ENCODE measurements at places on chromosomes 7 and 10. TPM values are rescaled to one million over a fixed set of nuclear protein-coding genes. Genes with fewer than 3 reads are reported as not detected.

DNA sequence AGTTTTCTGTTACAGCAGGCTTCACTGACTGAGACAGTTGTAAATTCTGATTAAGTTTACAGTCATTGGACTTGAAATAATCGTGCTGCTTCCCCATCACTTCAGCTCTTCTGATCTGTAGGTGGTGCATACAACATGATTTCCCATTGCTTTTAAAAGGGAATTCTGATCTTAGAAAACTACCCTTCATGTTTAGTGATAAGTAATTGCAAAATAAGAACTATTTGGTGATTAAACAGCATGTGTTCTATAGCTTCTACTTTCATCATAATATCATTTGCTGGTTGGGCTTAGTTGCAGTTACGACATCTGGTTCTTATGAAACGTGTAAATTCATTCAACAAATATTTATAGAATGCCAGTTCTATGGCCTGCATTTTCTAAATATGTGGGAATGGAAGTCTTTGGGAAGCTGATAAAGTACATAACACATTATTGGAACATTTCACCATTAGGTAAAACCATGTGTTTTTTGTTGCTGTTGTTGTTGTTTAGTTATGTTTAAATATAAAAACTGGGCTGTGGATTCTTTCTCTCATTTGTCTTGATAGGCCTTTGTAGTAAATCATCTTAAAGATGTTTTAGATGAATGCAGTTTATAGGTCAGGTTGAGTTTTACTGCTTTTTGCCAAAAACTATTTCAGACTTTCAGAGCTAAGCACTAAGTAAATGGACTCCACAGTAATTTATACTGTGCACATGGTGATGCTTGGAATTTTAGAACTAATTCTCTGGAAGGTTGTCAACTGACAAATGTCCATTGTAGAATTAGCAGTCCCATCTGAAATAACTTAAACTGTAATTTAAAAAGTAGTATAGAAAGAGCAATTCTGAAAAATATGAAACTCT is 13.1 kb downstream of the GNAI1 start:
- DNase-seq: peak; percentile 54

DNA sequence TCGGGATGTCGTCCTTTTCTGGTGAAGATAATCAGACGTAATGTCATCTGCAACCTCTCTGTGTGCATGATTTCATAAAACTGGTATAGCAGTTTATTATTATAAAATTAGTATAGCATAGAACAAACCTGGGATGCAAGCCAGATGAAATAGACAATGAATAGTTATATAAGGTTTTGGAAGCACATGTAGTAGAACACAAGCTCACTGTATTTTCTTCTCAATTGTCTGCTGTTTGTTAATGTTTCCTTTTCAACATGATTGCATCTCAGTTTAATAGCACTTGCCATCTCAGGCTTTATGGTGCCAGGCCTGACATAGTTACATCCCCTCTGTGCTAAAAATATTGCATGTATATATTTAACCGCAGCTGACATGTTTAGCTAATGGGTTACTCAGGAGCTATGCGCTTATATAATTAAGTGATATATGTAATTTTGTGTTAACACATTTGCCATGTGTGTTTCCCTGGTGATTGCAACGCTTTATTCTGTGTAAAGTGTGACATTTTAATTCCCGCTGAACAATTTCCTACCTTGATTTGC is 132.7 kb downstream of the ARID5B start:
- DNase-seq: no peak

- DNase-seq: no peak
These were observed 1.8 kb upstream of the OPN4 start for GRCh38 chr10:86652361-86653202.

- DNase-seq: no peak
These were observed 47.8 kb upstream of the KCNMA1 start for GRCh38 chr10:77685432-77685831.

Gene HERC4
- 40.1 TPM for polyA plus RNA-seq

Gene CNNM1
- polyA plus RNA-seq: 0.14 TPM

Gene AKR1C4
- not detected for polyA plus RNA-seq

DNA sequence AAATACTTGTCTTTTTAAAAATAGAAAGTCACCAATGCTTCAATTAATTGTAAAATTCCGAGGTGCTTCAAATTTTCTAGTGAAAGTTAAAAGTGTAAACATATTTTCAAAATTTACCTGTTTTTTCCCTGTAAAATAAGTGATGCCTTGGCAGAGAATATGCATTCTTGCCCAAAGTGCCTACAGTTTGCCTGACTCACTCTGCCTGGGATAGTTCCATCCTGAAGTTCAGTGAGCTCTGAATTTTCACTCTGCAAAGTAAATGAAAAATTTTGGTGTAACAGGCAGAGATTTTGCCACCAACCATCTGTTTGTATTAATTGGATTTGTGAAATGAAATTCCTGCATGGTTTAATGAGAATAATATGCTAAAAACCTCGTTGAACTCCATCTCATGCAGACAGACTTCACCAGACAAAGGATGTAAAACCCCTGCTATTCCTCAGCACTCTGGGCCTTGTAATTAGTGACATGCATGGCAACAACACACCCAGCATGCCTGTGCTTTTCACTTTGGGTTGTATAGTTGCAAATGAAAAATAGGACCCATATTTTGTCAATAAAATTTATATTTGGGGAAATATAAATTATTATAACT is 117.4 kb upstream of the GNAI1 start:
- DNase-seq: no peak

GRCh38 chr7:47044625-47045024 is 537.3 kb downstream of the TNS3 start:
- no peak for DNase-seq

DNA sequence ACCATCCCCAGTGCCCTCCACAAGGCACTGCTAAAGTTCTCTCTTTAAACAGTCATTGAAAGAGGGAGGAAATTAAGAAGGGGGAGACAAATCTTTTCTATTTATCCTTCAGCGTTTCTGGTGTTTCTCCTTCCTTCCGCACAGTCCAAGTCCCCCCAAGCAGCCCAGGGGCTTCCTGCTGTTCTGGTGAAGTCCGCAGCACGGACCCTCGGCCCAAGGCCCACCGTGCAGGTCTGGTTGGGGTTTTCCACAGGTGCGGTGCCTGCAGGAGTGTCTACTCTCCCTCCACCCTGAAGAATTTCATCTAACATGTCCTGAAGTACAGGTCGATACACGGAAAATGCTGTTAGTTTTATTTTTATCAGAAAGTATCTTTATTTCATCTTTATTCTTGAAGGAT is 34.1 kb upstream of the KNDC1 start:
- no peak for DNase-seq

DNA sequence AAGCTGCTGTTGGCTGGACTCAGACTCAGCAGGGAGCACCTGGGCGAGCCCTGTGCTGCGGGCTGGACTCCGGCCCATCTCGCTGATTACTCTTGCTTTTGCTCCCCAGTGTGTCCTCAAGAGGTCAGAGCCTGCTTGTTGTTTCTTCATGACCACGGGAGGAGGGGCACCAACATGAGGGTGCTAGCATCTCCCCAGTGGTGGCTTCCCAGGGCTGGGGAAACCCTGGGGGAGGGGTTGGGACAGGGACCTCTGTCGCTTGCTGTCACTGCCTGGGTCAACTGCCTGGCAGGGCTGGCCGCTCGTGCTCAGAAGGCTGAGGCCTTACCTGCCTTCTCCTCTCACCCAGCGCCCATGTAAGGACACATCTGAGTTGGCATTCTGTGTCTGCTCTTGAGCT is 152.3 kb upstream of the SHH start:
- DNase-seq: no peak

GRCh38 chr7:21193895-21194294 is 234.0 kb upstream of the SP4 start:
- DNase-seq: no peak

- DNase-seq: no peak
These were observed 58.9 kb upstream of the LBX1 start for GRCh38 chr10:101287997-101288635.

Gene INSYN2A
- polyA plus RNA-seq: 0.35 TPM

GRCh38 chr10:451021-451471 is 238.4 kb downstream of the DIP2C start:
- no peak for DNase-seq

DNA sequence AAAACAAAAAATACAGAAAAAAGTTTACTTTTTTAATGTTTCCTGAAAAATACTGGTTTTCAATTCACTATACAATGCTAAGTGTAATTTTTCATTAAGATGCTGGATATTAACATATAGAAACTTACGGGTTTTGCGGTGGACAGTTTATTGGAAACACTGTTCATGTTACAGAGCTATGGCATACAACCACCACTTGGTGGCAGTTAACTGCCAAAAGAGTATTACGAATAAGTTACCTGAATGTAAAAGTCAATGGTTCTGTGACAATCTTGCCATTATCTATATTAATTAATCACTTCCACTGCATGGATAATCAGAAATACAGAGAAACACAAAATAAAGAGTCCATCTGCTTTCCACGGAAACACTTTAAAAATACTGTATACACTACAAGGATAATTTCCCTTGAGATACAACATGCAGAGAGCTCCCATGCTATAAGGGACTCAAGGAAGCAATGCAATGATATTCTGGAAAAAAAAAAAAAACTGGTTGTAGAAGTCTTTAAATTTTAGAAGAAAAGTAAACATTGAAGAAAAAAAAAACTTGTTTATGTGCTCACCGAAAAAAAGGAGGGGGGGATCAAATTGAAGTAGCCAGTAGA is 97.0 kb downstream of the TPK1 start:
- no peak for DNase-seq

- DNase-seq: no peak
These were observed 13.1 kb downstream of the RBP3 start for GRCh38 chr10:47361293-47361692.

DNA sequence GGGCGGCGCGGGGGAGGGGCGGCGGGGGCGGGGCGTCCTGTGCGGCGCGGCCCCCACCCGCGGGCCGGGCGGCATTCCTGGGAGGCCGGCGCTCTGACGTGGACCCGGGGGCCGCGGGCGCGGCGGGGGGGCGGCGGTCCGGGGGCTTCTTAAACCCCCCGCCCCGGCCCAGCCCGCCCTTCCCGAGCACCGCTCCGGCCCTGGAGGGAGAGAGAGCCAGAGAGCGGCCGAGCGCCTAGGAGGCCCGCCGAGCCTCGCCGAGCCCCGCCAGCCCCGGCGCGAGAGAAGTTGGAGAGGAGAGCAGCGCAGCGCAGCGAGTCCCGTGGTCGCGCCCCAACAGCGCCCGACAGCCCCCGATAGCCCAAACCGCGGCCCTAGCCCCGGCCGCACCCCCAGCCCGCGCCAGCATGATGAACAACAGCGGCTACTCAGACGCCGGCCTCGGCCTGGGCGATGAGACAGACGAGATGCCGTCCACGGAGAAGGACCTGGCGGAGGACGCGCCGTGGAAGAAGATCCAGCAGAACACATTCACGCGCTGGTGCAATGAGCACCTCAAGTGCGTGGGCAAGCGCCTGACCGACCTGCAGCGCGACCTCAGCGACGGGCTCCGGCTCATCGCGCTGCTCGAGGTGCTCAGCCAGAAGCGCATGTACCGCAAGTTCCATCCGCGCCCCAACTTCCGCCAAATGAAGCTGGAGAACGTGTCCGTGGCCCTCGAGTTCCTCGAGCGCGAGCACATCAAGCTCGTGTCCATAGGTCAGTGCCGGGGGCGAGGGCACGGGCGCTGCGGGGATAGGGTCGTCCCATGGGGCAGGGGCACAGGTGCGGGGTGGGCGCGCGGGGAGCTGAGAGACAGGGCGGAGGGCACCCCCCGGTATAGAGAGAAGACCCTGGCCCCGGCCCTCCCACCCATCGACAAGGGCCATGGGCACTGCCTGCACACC is at the start of gene FLNC:
TSS of gene FLNC (plus strand) at position 176 of the 947 bp plus-strand sequence. CDS start at position 408, 232 bp downstream.
- no peak for DNase-seq

Gene TWNK
- 6.9 TPM for polyA plus RNA-seq

Gene ARHGAP22
- polyA plus RNA-seq: 8.2 TPM

- no peak for DNase-seq
These were observed 15.7 kb upstream of the ARMC3 start for GRCh38 chr10:22911889-22912762.

Gene CHST3
- polyA plus RNA-seq: 4.6 TPM

GRCh38 chr7:157020514-157021070 is 10.1 kb upstream of the MNX1 start:
- DNase-seq: no peak

DNA sequence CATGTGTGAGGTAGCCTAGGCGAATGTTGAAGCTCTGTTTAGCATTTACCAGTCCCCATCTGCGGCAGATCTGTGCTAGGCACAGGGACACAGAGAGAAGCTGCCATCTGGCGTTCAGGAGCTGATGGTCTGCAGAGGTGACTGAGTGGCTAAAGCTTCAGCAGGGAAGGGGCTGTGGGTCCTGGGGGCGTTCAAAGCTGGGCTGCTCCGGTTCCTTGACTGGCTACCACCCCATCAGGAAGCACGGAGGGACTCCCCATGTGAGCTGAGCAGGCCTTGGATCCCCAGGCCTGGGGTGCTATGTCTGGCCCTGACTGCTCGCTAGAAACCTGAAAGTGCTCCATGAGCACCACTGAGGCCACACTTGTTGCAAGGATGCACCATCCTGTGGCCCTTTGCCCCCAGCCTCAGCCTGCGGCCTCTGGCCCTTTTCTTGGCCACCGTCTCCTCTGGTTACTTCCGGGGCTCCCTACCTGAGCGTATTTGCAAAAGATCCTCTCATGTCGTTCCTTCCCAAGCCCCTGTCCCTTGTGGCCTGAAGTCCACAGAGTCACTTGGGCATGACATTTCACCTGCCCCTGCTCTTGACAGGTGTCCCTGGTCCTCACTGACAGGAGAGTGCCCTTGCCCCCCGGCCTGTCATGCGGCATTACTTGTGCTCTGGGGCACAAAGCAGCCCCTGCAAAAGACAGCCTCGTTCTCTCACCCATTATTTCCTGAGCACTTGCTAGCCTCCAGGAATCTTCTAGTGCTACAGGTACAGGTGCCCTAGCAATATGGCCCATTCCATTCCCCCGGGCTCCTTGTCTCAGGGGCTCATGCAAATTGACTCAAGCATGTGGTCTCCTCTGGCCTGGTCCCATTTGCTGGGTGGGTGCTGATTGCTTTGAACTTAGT is 108.1 kb downstream of the GLRX3 start:
- no peak for DNase-seq

- DNase-seq: no peak
These were observed 735.0 kb upstream of the PHF14 start for GRCh38 chr7:10238641-10239040.

DNA sequence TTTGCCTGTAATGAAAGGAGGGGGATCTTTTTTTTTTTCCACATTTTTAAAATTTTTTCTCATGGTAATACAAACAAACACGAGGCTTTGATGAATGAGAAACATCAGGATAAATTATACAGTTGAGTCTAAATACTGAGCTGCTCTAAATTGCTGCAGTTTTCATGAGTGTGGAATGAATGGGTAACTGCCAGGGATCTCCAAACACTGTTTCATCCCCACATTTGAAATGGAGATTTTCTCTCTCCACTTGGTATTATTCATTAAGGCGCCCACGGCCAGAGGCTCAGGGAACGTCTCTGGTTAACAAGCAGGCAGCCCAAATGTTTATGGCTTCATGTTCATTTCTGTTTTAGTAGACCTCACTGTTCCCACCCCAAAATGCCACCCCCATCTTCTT is 717.1 kb downstream of the GRID1 start:
- no peak for DNase-seq

GRCh38 chr10:87615856-87616255 is 43.8 kb upstream of the PAPSS2 start:
- no peak for DNase-seq

Gene GPR85
- polyA plus RNA-seq: 5.0 TPM

Gene PDZD7
- 0.27 TPM for polyA plus RNA-seq

Gene TRIM73
- 0.15 TPM for polyA plus RNA-seq

Gene FAM25G
- polyA plus RNA-seq: not detected

Data from AG04450 (cell line).